Astrocyte of the cerebellum (primary cell): ENCODE measurements at places on chromosomes 4 and X.

- DNase-seq, result no peak
Observed at GRCh38 chr4:147768113-147768512, 36.2 kb downstream of the ARHGAP10 start.

GRCh38 chr4:2805712-2806389 is 13.0 kb downstream of the SH3BP2 start:
- DNase-seq, result no peak

DNA sequence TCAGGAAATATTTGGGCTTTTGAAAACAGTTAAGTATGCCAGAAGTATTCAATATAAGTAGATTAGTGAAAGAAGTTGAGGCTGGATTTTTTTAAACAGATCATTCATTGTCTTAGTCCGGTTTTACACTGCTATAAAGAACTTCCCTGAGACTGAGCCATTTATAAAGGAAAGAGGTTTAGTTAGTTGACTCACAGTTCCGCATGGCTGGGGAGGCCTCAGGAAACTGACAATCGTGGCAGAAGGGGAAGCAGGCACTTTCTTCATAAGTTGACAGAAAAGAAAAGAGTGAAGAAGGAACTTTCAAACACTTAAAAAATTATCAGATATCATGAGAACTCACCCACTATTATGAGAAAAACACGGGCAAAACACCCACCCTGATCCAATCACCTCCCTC is 31.1 kb upstream of the CYLC1 start:
- no peak for DNase-seq

GRCh38 chrX:72043636-72044035 is 88.1 kb downstream of the RTL5 start:
- no peak for DNase-seq

GRCh38 chr4:71268166-71268565 is 70.7 kb upstream of the SLC4A4 start:
- DNase-seq, result no peak

GRCh38 chr4:21991050-21991449 is 42.5 kb upstream of the KCNIP4 start:
- DNase-seq, result peak; percentile 2

DNA sequence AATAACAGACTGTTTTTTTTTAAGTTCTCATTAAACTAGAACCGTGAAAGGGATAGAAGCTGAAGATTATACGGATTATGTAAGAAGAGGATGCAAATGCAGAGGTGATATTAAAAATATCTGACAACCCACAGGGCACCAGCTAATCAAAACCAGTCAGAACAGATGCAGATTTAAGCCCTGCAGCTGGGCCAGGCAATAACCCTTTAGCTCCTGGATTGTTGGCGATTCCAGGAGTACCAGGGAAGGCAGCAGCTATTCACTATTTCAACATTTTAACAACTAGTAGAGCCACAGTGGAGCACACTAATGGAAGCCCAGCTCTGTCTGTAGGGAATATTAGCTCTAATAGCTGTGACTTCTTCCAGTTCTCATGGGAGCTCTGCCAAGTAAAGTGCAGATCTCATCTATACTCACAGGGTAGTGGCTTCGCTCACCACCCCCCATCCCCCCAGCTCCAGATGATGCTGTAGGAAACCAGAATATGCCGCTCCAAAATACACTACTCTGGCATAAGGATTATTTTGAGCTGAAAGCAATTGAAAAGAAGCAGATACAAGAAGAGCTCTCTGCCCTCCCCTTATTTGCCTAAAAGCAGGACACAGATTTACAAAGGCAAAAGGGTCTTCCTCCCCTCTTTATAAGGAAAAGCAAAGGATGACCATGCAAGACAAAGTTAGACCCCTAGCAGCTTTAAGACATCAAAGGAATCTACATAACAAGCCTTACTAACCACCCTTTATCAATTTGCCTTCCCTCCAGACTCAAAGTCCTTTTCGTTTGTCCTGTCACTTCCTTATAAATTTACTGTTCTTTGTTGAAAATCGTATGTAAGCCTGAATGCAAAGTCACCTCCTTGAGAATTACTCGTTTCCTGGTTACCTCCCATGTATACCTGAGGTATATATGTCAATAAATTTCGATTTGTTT is 13.7 kb downstream of the SCD5 start:
- no peak for DNase-seq

- DNase-seq, result no peak
Observed at GRCh38 chrX:49884290-49884862, 5.1 kb downstream of the USP27X start.
